ENCODE measurements at places on chromosomes 11 and 22.

GRCh38 chr22:49825944-49826602 is 1.6 kb downstream of the BRD1 start:
- peak; percentile 65 for DNase-seq

DNA sequence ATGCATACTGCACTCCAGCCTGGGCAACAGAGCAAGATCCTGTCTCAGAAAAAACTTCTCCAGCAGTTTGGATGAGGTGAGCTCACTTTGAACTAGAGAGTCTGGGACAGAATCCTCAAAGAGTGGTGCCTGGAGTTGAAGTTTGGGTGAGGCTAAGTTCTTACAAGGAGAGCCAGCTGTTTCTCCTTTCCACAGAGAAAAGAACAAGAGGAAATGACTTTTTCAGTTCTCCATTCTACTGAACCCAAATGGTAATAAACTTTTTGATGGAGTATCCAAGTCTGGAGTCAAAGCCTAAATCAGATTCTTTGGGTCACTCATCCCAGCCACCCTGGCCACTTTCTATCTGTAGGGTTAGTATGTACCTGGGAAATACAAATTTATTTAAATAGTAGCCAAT is 102.7 kb downstream of the TRAF6 start:
- no peak for DNase-seq

DNA sequence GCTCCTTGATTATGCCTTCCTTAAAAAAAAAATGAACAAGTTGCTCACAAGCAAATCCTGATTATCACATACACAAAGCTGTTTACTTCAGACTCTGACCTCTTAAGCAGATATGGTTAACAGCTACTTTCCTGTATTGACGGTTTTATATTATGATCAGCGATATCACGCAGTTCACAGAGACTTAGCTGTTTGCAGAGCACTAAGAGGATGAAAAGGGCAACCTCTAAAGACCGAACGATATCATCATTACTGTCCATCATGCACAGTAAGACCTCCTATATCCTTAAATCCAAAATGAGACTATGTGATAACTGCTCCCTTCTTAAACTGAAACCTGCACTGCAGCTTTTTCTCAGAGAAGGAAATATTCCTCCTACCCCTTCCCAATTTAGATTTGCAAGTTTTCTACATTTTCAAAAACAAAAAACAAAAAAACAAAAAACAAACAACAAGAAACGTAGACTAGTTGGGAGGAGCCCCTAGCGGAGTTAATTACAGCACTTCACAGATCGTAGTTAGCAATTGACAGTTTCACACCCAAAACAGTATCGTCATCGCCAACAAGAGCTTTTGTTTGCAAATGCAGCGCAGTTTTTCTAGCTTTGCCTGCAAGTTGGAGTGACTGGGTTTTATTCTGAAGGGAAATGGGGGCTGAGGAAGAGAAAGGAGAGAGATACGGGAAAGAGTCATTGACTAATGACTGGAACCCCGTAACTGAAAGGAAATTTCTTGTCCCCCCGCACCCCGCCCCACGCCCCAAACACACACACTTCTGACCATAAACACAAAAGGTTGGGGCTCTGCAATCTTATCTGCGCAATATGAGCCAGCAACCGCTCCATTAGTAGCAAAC is 1.2 kb downstream of the DDX6 start:
- DNase-seq, result peak; percentile 28

GRCh38 chr11:27612932-27613880 is 87.0 kb downstream of the BDNF start:
- no peak for DNase-seq

DNA sequence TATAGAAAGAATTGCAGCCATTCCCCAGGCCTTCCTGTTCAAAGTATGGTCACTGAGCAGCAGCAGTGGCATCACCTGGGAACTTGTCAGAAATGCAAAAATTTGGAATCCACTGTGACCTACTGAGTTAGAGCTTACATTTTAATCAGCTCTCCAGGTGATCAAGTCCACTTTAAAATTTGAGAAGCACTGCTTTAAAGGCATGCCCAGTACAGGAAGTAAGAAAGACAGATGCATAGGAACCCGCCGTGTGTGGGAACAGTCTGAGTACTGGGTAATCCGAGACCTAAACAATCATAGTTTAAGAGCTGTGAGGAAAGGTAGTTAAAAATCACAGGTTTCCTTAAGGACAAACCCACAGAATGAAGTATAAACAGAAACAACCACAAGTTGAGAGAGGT is 462.4 kb downstream of the RAB38 start:
- DNase-seq, result no peak

- DNase-seq, result no peak
Measured at GRCh38 chr11:62393061-62393611, 25.7 kb upstream of the SCGB1A1 start.

DNA sequence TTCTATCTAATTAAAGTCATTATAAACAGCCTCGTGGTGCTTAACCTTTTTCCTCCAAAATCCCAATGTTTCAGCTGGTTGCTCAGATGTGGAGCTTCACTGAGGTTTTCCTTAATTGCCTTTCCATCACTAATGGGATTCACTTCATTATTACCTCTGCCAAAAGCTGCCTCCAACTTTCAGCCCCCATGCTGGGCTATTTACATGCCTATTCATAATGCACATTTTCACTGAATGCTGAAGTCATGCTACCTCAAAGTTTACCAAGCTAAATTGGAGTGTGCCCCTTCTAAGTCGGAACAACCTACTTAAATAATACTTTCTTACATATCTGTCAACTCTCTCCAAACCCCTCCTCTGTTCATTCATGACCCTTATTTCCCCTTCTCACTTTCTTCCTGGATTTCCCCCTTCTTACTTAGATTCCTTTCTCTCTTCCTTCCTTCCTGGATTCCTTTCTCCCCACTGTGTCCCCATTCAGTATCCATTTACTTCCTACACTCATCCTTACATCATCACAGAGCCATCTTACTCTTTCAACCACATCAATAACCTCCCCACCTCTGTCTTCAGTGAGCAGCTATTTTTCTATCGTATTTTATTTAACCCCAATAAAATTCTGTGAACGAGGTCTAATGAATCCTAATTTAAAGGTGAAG is 887.3 kb upstream of the TENM4 start:
- DNase-seq, result no peak

DNA sequence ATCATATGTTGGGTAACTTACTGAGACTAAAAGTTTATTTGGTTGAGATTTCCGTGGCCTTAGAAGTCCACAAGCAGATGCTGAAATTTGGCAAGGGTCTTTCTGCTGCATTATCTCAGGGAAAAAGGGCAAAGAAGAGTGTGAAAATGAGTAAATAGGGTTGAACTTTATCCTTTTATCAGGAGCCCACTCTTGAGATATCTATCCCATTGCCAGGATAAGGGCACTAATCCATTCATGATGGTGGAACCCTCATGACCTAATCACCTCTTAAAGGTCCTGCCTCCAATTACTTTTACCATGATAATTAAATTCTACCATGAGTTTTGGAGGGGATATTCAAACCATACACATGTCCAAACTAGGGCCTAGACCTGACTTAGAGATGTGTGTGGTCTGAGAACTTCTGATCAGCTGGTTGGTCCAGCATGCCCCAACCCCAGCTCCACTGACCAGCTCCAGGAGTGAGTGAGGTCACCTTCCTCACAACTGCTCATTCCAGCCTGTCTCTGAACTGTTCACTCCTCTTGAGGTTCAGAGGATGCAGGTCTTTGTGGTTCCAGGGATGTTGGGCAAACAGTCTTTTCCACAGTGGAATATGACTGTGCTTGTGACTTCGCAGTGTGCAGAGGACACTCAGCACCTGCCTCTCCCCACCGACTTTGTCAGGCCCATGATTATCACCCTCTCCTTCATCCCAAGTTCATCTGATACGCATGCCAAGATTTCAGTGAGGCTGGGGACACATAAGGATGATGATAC is 130.1 kb upstream of the TOP3B start:
- DNase-seq, result no peak

- no peak for DNase-seq
Measured at GRCh38 chr11:102345904-102346303, 1.1 kb upstream of the BIRC2 start.

DNA sequence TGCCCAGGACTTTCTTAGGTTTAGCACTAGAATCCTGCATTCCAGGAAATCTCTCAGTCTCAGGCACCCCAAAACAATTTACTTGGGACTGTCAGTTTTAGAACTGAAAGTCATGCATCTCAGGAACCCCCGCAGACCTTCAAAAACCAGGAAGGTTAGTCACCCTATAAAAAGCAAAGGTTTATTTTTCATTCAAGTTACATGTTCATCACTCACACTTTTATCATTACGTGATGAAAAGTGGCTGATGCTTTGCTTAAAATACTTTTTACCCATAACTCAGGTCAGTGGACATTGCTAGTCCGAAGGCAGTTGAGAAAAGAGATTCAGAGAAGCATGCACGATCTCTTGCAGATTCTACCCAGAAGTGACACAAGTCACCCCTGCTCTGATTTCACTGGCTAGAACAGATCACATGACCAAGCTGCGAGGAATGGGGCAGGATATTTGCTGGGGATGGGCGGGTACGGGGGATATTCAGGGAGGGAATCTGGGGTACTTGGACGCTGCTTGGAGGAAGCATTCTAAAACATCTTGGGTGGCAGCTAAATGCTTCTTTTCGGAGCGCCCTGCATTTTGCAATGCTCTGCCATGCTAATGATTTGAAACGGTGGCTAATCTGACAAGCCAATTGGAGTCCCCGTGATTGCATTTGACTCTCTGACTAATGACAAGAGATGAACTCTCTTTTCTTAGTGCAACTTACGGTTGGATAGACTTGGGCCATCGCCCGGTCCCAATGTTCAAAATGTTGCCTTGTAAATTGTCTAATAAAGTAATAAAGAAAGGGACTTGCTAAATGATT is 110.2 kb downstream of the MIAT start:
- no peak for DNase-seq

DNA sequence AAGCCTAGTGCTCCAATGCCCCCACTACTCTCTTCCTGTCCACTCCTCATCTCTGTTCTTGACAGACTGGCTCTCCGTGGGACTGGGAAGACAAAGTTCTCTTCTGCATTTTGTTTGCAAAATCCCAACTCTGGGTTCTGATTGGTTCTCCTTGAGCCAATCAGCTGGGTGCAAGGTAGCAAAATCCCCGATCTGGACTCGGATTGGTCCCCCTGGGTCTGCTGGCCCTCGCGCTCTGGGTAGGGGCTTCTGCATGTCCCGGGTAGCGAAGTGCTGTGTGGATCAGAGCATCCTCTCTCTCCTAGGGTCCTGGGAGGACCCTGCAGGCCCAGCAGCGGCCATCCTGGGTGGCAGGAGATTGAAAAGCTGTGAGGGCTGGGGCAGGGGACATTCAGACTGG is 22.3 kb upstream of the A4GALT start:
- no peak for DNase-seq

DNA sequence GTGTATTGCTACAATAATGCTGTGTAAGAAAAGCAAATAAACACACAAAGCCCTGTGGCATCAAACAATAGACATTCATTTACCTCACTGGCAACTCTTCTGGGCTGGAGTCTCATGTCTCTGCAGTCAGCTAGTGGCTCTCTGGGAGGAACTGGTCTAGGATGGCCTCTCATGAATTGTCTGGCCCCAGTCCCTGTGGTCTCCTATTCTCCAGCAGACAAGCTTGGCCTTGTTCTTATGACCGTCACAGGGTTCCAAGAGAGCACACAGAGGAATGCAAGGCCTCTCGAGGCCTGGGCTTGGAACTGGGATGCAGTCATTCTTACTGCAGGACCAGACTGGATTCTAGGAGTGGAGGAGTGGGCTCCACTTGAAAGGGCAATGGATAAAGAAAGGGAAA is 141.2 kb upstream of the NTM start:
- no peak for DNase-seq

DNA sequence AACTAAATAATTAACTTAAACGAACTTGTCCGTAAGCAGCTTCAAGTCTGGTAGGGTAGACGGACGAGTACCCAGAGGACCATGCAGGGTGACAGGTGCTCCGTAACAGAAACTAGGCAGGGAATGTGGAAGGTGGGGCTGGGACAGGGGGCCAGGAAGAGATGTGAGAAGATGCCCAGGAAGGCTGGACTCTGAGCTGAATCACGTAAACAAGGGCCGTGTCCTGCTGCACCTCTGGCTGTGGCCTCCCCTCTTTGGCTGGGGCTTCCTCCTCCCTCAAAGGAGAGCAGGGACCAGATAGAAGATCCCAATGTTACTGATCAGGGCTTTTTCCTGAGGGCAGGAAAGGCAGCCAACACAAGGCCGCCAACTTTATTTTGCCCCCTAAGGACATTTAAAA is 47.9 kb downstream of the PACSIN2 start:
- DNase-seq, result no peak

GRCh38 chr22:30048681-30049080 is 31.6 kb upstream of the HORMAD2 start:
- DNase-seq, result no peak

- no peak for DNase-seq
Measured at GRCh38 chr11:128553662-128554362, 33.5 kb downstream of the ETS1 start.

- DNase-seq, result no peak
Measured at GRCh38 chr11:74818283-74818946, 69.8 kb downstream of the RNF169 start.

DNA sequence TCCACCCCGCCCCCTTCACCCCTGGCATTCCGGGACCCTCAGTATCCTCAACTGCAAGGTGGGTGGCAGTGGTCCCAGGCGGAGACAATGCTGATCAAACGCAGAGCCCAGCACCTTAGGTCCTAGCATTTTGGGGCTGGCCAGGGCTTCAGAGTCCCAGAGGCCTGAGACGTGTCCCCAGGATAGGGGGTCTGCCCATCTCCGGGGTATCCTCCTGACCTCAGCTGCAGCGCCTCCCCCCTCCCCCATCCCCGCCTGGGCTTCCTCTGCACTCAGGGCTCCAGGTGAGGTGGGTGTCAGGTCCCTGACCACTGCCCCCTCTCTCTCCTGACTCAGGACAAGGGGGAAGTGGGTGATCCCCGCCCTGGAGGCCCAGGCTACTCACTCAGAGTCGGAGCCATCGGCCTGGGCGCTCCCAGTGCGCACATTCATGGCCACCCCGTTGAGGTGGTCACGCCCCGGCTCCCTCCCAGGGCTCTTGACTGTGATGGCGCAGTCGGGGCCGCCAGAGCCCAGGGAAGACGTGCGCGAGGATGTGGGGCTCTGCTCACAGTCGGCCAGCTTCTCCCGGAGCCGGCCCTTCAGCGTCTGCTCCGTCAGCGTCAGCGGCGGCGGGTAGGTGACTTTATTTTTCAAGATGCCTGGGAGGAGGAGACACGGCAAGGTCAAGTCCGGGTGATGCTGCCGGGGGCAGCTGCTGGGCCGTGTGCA is 28.3 kb downstream of the TRMU start:
- DNase-seq, result no peak

GRCh38 chr22:23772315-23772648 is 367 bp upstream of the MMP11 start:
- DNase-seq, result no peak

DNA sequence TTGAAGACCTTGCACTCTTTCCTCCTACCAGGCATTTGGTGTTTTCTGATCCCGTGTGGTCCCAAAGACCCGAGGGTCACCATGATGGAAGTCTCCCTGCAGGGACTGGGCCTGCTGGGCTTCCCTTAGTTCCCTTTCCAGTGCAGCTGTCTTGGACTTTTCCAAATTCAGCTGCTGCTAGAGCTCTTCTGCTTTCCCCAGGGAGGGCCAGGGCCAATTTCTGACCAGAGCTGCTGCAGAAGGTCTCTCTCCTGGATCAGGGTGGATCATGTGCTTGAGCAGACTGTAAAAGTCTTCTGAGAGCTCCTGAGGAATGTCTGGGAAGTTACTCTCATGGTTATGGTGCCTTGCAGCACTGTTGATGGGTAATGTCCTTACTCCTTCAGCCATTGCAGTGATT is 23.2 kb downstream of the LDLRAD3 start:
- no peak for DNase-seq

All from stimulated activated CD4-positive, alpha-beta T cell treated with anti-CD3 and anti-CD28 coated beads, TNF-alpha, amount 100 ng/mL, for 24 hours (primary cell).